Stimulated activated CD8-positive, alpha-beta memory T cell treated with anti-CD3 and anti-CD28 coated beads, Interleukin-15, amount 100 ng/mL, for 4 hours (primary cell): ENCODE measurements at places on chromosomes 5 and 9.

- DNase-seq: no peak
Observed at GRCh38 chr9:98709968-98710965, 1.5 kb upstream of the GABBR2 start.

DNA sequence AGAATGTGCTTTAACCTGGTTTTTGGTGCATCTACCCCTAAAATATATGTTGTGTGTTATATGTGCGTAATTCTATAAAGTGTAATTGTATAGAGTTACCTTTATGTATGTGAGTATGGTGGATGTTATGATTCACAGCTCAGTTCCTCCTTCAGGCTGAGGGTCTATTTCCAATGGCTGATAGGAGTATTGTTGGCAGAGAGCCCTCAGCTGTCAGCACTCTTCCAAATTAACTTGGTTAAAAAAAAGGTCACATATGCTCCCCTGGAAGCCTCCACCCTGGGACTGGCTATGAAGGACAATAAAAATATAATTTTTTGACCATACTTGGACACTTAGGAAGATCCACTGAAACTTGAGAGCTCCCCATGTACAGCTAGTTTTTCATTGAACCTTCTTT lies 250.4 kb upstream of the CDH12 start:
- DNase-seq: no peak

GRCh38 chr5:174532455-174533453 lies 191.6 kb upstream of the MSX2 start:
- no peak for DNase-seq

DNA sequence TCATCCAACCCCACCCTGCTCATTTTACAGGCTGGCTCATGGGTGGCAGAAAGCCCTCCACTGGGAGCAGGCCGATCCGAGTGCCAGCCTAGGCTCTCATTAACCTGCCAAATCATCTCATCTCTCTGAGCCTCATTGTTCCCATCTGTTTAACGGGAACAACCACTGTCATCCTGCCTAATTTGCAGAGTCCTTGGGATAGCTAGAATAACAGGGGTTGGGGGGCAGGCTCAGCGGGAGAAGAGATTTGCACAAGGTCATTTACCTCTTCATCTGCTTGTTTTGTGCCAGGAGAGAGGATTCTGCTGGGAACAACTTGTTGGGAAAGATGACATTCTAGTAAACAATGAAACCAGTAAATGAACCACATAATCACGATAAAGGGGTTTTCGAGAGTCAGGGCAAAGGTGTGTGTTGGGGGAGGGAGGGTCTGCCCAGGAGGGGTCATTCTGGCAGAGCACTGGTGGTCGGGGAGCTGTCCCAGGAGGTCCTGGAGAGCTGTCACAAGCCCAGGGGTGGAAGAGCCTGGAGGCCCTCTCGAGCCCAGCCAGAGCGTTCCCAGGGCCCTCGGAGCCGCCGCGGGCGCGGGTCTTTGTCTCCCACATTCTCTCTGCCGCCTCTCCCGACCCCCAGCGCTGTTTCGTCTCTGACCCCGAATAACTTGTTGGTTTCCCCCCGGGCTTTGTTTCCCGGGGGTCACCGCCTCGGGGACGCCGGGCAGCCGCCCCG lies 22.8 kb upstream of the NDST1 start:
- no peak for DNase-seq

DNA sequence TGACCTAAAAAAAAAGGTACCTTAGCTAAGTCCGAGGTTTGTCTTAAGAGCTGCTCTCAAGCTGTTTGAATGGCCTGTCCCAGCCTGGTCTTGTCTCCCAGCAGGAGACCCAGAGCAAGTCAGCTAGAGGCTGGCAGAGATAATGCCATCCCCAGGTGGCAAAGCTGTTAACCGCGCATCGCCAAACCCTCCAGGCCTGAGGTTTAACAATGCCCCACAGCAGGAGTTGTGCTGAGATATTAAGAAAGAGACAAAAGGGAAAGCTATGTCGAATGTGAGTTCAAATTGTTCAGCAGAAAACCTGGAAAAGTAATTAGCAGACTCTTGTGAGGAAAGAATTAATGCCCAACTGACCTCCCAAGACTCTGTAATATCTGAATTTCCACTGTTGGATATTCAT lies 187.1 kb downstream of the FSTL4 start:
- DNase-seq: no peak

DNA sequence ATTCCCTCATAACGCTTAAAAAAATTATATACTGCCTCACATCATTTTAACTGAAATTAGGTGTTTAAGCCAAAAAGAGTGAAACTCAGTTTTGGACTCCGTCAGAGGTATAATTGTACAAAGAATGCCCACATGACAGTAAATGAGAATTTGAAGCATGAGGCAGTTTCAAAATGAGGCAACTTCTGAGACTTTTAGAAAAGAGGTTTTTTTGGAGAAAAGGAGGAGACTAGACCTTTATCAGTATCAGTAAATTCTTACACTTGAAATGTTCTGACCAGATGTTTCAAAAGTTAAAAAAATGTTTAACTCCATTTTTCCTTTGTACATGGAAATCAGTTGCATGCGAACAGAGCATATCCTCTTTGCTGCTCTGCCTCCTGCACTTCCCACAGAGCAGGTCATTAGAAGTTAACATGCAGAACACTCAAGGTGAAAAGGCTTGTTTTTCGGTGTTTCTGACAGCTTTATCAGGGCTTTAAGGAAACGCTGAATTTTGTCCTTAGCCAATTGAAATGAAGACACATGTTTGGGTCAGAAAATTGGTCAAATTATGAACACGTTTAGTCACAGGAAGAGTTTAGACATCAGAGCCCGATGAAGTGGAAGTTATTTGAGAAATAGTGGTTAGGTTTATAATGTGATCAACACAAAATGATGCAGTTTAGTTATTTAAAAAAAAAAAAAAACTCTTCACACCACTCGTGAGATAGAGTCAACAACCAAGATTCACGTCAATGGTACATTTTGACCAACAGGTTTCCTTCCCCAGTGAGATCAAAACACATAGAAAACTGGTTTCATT lies 59.5 kb downstream of the PIK3R1 start:
- no peak for DNase-seq

GRCh38 chr5:134092875-134093274 lies 21.6 kb upstream of the TCF7 start:
- DNase-seq: no peak

DNA sequence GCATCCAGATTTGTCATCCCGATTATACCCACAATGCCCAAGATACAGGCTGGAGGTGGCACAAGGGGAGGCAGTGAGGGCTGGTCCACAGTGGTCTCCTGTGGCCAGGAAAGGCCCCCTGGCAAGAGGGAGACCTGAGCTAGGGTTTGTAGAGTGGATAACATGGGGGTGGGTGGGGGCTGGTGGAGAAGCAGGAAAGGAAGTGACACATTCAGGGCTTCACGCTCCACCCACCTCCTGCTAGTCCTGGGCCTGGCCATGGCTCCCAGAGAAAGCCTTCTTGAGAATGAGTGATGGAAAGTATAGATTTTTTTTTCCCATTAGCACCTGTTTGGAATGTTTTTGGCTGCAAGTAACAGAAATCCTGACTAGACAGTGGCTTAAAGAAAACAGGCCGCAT lies 81.3 kb downstream of the ANKRD33B start:
- no peak for DNase-seq

DNA sequence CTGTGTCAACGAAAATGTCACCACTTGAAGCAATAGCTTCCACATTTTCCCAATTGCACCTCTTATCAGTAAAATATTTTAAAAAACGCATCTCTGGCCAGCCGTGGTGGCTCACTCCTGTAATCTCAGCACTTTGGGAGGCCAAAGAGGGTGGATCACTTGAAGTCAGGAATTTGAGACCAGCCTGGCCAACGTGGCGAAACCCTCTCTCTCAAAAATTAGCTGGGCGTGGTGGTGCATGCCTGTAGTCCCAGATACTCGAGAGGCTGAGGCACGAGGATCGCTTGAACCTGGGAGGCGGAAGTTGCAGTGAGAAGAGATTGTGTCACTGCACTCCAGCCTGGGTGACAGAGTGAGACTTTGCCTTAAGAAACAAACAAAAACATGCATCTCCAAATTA lies 210.1 kb upstream of the CHD1 start:
- no peak for DNase-seq

GRCh38 chr5:128494516-128494915 lies 43.5 kb downstream of the FBN2 start:
- DNase-seq: no peak

- DNase-seq: no peak
Observed at GRCh38 chr9:1298046-1298445, 247.9 kb downstream of the DMRT2 start.

GRCh38 chr9:94804316-94804715 lies 77.8 kb downstream of the AOPEP start:
- no peak for DNase-seq
